ENCODE measurements at places on chromosomes 1 and 21. TPM values are rescaled to one million over a fixed set of nuclear protein-coding genes. Genes with fewer than 3 reads are reported as not detected.

Gene IL19
- total RNA-seq, result not detected

Gene GOLT1A
- not detected for total RNA-seq

Gene PDPN
- total RNA-seq, result not detected

Gene OR2L3
- not detected for total RNA-seq

Gene CBS
- total RNA-seq, result 53.9 TPM

GRCh38 chr1:236686815-236687160, 489 bp downstream of the ACTN2 start:
- DNase-seq, result no peak

DNA sequence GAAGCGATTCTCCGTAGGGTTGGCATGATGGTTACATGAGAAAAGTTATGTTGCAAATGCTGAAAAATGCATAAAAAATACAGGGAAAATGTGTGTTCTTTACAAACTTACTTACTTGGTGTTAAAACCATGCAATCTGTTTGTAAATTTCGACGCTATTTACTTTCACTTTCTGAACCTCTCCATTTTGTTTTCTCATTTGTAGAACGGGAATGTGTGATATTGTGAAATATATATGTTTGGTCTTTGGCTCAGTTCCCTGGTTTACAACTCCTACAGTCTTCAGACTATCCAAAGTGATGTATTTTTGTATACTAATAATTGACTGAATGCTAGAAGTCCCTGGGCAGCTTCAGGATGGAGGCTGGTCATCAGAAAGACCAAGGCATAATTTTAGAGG, 982.3 kb downstream of the ADGRL2 start:
- no peak for DNase-seq

DNA sequence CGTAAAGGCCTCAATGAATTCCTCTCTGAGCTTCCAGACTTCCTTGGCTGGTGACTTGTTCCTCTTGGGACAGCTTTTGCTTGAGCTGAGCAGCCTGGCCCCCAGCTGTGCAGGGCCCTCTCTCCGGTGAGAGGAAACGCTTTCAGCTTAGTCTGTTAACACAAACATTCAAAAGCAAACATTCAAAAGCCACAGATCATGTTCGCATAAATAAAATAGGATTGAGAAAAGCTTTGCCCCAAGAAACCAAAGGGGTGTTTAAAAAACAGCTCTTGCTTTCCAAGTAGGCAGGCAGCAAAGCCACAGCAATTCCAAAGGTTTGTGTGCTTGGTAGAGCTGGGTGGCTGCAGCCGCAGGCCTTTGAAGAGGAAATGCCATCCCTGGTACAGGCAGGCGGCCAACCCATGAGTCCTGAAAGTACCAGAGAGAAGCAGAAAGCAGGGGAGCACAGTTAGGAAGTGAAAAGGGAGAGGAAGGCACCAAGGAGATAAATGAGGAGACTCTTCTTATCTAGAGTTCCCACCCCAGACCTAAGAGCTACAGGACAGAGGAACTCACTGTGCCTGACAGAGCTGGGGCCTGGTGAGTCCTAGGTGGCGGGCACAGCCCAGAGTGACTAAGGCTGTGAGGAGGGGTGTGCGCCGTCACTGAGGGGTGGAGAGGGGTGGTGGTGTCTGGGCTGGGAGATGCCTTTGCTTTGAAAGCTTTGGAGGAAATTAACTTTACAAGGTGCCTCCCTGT, 48.4 kb downstream of the CCN1 start:
- peak; percentile 41 for DNase-seq

DNA sequence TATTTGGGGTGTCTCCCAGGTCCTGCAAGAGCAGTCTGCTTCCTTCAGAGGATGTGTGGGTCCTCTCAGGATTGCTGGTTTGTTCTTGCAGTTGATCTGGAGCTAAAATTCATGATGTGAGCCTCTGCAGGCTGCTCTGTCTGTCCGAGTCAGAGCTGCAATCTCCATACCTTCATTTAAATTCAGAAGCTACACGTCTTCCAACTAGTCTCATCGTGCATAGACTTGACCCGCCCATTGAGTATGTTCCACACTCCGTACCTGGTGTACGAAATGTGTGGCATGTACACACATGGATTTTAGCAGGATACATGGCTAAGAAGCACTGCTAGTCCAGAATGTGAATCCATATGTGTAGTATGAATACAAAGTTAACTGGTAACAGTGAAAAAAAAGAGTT, 25.0 kb upstream of the RGS2 start:
- DNase-seq, result no peak

Measured in pulmonary artery endothelial cell (primary cell).